ENCODE measurements at places on chromosomes 4 and X.

DNA sequence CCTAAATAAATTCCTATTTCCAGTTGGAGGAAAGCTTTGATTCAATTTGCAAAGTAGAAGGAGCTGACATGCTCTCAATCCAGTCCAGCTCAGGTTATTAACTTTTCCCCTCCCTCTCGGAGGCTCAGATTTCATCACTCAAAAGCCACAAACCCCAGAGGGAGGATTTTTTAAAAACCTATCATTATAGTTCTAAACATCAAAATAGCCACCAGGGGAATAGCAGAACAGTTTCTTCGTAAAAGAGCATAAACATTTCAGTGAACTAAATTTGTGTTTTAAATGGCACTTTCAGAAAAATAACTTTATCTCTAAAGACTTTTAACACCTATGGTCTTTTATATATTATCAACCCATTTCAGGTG is 8.8 kb downstream of the GPRIN3 start:
- DNase-seq = no peak

- no peak for DNase-seq
Measured at GRCh38 chr4:1192493-1193205, 20.3 kb upstream of the SPON2 start.

GRCh38 chrX:19689170-19689779 is 174.0 kb upstream of the MAP3K15 start:
- DNase-seq = no peak

GRCh38 chrX:78104447-78105176 is 564 bp downstream of the PGK1 start:
- DNase-seq = peak; percentile 7

- DNase-seq = no peak
Measured at GRCh38 chrX:19514791-19515614, at the start of gene MAP3K15. MAP3K15 (minus strand) TSS chrX:19515508; CDS start chrX:19515261, 247 bp downstream.

DNA sequence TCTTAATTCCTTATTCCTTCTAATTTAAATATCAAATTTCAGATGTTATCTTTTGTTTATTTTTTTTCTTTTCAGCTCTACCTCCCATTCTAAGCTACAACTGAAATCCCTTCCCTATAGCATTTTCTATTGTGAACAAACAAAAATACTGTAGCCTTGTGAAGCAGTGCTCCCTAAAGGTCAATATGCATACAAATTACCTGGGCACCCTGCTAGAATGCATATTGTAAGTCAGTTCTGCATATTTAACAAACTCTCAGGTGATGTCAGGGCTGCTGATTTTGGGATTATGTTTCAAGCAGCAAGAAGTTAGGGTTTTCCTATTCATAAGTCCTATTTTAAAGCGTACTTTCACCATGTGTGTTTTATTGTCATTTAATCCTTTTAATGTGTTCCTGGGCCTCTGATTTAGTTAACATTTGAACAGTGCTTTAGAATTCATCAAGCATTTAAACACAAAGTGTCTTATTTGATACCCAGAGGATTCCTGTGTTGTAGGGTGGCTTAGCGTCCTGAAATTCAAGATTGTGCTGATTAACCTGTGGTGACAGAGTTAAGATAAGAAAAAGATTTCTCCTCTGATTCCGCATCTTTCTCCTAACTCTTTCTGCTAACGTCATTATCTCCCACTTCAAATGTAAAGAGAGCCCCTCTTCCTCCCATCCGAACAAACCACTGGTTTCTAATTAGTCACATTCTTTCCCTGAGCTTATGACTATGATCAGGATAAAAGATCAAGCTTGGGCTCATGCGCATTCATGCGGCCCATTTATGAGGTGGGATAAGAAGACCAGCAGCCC is 221.3 kb downstream of the ANK2 start:
- DNase-seq = no peak
